ENCODE measurements at places on chromosomes 6 and 20.
A peak's percentile ranks its signal among the peaks of the same experiment; 100 is the strongest.

DNA sequence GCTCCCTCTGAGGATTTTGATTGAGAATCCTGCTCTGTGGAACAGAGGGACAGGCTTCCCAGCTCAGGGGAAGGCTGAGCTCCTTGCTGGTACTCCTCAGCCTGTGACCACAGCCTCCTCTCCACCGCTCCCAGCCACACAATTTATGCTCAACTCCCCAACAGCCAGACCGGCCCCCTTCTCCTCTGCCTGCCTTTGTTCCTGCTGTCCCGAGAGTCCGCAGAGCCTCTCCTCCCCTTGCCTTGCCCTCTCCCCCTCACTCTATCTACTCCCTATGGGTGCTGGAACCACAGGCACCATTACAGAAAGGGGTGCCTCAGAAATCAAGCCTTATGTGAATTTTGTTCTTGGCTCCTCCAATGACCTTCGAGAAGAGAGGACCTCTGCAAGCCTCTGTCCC, 15.9 kb downstream of the MAP1LC3A start:
- no peak for DNase-seq

- no peak for DNase-seq
These were observed 34.4 kb upstream of the SLC4A11 start for GRCh38 chr20:3273371-3273770.

GRCh38 chr6:25735261-25735660, 19.3 kb upstream of the SLC17A4 start:
- DNase-seq, result no peak

DNA sequence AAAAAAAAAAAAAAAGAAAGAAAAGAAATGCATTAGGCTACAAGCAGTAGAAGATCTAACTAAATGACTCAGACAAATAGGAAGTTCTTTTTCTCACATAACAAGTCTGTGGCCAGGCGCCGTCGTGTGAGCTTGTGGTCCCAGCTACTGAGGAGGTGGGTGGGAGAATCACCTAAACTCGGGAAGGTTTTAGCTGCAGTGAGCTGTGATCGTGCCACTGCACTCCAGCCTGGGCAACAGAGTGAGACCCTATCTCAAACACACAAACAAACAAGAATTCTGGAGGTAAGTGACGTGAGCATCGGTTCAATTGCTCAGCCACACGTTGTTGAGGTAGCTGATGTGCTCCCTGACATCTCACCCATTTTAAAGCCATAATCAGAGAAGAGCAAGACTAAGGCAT, 37.9 kb upstream of the SLC23A2 start:
- DNase-seq, result no peak

- DNase-seq, result no peak
These were observed 10.3 kb downstream of the FOXQ1 start for GRCh38 chr6:1322156-1322555.

DNA sequence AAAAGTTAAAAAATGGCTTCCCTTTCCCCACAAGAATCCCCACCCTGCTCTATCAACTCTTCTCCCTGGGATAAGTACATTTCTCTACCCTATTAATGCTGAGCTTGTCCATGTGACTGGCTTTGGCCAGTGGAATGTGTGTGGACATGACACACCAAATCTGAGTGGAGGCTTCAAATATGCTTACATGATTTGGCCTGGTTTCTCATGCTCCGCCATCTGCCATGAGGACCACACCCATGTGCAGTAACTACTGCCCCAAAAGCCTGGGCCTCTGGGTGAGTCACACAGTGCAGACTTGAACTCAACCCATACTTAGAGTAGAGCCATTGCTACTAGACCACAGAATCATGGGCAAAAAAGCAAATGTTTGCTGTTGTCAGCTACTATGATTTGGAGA, 65.4 kb downstream of the PRND start:
- DNase-seq, result no peak

DNA sequence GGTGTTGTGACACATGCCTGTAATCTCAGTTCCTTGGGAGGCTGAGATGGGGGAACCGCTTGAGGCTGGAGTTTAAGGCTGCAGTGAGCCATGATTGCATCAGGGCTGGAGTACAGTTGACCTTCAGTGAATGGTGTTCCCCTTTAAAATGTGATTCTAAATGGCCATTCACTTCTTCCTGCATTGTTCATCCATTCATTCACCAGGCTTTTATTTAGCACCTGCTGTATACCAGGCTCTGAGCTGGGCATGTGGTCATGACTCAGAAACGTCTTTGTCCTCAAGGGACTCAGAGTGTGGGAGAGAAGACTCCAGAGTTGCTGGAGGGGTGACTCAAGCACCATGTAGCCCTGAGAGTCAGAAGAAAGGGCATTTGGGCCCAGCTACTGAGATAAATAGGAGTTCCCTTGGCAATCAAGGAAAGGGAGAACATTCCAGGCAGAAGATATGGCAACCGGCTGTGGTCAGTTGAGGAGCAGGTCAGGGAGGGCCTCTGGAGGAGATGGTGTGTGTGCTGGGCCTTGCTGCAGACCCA, 101.1 kb downstream of the DLGAP4 start:
- peak; percentile 80 for DNase-seq

DNA sequence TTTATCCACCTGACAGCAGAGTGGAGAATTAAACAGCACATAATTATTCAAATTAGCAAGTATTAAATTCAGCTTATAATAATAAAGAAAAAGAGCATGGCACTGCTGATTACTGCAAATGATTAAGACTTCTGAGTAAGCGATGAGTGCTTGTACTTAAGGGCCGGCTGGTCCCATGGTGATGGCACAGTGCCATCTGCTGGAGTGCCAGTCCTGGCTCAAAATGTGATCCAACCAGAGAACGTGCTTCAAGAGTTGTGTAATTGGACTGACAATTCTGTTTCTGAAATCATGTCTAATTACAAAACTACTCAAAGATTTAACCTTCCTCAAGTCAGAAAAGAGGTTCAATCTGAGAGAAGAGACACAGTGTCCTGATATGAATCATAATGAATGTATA, 181.6 kb upstream of the RGS17 start:
- DNase-seq, result no peak

DNA sequence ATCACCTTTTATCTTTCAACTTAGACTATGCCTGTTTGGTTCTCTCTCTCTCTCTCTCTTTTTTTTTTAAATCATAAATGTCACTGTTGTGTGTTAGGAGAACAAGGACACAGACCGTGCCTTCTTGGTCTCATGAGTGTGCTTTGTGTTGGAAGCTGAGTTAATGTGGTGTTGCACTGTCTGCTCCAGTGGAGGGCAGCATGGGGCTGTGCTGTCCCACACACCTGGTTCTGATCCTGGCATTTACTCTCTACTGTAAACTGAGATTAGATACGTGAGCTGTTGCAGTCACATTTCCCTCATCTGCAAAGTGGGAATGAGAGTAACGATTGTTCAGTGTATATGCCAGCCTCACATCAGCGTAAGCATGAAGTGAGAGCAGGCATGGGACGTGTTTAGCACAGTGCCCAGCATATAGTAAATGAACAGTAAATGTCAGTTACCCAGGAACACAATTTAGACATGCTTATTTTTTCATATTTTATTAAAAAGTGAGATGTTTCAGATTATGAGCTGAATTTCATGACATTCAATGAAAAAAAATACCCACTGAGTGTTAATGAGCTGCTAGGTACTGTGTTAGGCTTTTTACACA, 161.1 kb downstream of the FARS2 start:
- DNase-seq, result no peak

GRCh38 chr6:109296452-109296851, 85.8 kb downstream of the CD164 start:
- DNase-seq, result no peak

- DNase-seq, result no peak
These were observed at the start of gene HCK for GRCh38 chr20:32052090-32052777. TSS of gene HCK (plus strand) at chr20:32052242.

Data from NCI-H226 (cell line).